Substantia nigra (tissue), 51 donors: ENCODE measurements at places on chromosomes 16 and 17.

DNA sequence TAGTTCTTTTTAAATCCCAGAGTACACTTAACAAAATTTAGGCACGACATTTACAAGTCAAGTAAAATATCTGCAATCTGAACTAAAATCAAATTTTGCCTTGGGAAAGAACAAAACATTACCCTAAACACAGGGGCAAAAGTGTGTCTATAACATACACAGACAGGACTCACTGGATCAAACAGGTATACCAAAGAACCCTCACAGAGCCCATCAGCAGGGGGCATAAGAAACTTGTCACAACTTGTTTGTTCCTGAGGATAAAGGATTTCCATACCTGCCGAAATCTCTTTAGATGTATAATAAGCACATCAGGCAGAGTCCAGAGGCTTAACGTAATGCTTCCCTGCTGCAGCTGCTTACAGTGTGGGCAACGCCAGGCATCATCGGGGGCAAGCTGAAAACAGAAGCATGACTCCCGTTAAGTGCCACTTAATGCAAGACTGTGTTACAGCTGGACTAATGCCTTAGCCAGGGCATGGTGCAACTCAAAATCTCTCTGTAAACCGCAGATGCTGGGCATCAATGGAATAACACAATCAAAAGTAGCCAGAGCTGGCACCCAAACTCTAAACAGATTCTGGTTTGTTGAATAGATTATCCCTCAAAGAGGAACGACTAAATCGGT, 67.0 kb downstream of the USP31 start:
- no peak for DNase-seq

DNA sequence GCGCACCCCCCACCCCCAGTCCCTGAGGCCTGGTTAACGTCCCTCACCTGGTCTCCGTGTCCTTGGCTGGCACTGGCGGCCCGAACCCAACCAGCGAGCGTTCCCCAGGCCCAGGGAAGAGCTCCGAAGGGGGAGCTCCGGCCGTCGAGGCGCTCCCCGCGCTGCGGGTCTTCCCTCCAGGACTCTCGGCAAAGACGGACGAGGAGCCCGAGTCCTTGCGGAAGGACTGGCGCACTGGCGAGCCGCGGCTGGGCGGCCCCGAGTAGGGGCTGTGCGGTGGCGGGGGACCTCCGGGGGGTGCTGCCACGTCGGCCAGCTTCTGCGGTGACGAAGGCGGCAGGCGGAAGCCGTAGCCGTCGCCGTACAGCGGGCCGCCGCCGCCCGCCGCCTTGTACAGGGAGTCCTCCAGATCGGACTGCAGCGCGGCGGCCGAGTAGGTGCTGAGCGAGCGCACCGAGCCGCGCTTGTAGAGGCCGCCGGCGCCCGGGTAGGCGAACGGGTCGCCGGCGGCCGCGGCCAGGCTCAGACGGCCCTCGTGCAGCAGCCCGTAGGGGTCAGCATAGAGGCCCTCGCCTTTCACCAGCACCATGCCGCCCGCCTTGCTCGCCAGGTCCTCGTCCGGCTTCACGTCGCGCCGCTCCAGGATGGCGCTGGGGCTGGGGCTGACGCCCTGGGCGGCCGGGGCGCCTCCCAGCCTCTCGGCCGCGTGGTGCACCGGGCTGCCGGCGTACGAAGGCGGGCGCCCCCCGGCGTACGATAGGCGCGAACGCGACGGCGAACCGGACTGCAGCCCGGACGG, 44.1 kb downstream of the SRCIN1 start:
- DNase-seq: no peak

DNA sequence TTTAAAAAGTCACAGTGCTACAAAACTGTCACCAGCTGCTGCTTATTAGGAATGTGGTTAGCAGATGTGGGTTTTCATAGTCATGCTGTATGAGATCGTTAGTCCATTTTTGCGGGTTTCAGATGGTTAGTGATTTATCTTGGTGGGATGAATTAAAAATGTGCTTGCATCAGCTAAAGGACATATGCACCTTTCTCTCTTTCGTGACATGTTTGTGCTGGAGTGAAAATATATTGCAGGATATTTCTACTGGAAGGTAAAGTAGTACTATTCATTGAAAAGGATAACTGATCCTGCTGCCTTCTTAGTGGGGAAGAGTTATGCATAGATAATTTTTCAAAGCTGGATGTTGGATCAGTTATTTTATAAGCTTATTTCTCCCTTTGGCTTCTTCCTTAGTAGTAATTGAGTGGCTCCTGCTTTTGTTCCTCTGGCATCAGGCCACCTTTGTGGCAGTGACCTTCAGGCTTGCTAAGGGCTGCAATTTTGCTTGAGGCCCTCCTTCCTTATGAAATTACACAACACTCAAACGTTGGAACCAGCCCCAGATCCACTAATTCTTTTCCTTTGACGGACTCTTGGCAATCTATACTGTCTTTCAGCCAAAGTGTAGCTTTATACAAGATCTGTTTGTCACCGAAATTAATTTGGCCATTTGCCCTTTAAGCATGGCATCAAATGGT, 7.5 kb upstream of the SNTB2 start:
- DNase-seq: no peak

GRCh38 chr17:8053600-8053999, 14.7 kb downstream of the ALOX15B start:
- DNase-seq: no peak

GRCh38 chr17:2615882-2616281, 22.4 kb downstream of the PAFAH1B1 start:
- no peak for DNase-seq

DNA sequence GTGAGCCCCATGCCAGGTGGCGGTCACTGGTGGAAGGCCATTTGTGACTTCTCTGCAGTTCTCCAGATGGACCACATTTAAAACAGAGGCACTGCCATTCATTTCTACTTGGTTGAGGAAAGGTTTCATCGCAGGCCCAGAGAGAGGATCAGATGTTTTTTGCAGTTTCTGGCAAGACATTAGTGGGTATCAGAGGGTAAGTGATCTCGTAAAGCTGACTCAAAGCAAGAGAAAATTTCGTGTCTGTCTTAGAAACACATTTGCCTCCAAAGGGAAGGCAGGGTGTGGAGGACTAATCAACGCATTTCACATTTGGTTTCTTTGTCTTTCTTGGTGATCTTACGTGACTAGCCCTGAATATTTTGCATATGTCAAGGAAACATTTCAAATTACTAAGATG, 81.8 kb downstream of the PRKCB start:
- DNase-seq: no peak

- DNase-seq: no peak
Observed at GRCh38 chr17:5234645-5235576, at the start of gene SCIMP. SCIMP (minus strand) TSS chr17:5234860; CDS start chr17:5234755, 105 bp downstream.

DNA sequence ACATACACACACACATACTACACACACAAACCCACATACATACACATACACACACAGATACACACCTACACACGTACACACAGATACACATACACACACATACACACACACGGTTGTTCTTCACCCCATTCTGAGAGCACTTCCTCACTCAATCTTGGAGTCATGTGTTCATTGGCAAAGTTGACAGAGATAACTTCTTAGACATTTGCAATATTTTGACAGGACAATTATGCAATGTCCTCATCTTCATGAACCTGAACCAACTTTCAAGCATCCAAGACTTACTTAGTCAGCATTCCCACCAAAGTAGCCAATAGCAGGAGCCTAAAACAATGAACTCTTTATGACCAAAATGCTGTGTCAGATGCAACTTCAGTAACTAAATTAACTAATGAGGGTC, 77.1 kb upstream of the DNAH17 start:
- no peak for DNase-seq

DNA sequence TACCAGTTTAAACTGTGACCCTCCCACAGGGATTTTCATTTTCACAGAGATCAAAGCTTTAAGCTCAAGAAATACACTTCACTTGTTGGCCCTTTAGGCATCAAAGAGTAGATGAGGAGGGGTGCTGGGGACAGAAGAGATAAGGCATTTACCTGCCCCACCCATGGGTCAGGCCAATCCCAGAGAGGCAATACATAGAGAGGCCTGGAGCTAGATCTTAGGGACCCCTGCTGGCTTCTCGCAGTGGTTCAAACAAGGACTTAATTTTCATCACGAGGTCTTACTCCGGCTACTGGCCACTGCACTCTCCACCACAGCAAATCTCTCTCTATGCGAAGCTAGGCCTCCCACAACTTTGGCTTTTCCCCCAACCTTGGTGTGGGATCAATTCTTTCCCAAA, 46.6 kb downstream of the NOG start:
- DNase-seq: no peak

DNA sequence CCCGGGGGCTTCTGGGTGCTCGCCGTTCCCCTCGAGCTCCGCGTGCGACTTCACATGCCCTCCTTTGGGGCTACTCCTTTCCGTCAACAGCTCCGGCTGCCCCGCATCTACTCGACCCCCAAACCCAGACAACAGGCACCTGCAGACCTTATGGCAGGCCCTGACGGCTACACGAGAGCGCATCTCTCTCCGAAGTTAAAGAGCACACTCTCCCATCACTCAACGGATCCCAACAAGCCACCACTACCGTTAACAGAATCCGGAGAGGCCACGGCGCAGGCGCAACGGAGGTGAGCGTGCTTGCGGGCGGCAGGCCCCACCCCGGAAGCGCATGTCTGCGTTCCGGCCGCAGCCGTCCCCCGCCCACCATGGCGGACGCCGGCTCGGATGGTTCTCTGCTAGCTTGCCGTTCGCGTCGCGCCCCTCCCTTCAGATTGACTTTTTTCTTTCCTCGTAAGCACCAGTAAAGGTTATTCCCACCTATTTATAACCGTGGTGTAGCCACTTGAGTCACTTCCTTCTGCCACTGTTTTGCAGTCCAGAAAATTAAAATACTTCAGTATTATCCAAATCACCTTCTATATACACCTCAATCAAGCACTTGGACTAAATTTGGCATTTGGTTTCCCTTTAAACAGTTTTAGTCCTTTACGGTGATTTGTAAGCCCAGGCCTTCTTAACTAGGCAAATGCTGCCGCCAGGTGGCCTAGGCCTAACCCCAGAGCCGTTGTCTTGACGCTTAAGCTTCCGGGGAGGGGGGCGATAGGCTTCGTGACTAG, at the start of gene POLG2:
Gene POLG2, minus strand, starts transcription at position 269 of the 779 bp plus-strand sequence. Its CDS starts 86 bp downstream, at position 183.
- peak; percentile 73 for DNase-seq

GRCh38 chr17:7357381-7357780, 2.4 kb downstream of the TMEM95 start:
- DNase-seq: no peak

GRCh38 chr17:73359987-73360410, 48.2 kb upstream of the CDC42EP4 start:
- no peak for DNase-seq

DNA sequence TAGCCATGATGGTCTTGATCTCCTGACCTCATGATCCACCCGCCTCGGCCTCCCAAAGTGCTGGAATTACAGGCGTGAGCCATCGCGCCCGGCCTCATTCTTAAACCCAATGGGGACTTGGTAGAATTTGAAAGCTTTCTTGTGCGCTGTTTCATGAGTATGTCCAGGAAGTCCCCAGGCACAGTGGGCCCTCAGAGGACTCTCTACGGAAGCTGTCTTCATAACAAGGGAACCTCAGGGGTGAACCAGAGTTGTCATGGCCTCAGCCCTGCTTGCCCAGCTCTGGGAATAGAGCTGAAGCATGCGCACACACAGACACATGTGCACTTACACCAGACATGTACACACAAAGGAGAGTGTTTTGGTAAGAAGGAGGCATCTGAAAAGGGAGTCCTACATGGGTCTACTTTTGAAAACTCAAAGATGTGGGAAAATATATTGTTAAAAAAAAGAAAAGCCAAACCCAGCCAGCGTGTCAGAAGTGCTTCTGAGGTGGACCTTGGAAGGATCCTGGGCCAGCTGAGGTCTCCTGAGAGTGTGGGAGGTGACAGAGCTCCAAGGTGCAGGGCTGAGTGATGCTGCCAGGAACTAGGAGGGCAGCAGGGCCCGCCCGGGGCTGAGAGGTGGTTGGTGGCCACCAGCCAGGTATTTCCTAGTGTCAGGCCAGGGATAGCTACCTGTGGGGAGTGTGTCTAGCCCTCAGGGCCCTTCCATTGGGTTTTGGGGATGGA, 54.6 kb downstream of the EPN2 start:
- no peak for DNase-seq

- DNase-seq: no peak
Observed at GRCh38 chr17:42898147-42898811, 2.3 kb upstream of the G6PC1 start.

GRCh38 chr16:80733407-80733806, 71.0 kb downstream of the CDYL2 start:
- DNase-seq: no peak

DNA sequence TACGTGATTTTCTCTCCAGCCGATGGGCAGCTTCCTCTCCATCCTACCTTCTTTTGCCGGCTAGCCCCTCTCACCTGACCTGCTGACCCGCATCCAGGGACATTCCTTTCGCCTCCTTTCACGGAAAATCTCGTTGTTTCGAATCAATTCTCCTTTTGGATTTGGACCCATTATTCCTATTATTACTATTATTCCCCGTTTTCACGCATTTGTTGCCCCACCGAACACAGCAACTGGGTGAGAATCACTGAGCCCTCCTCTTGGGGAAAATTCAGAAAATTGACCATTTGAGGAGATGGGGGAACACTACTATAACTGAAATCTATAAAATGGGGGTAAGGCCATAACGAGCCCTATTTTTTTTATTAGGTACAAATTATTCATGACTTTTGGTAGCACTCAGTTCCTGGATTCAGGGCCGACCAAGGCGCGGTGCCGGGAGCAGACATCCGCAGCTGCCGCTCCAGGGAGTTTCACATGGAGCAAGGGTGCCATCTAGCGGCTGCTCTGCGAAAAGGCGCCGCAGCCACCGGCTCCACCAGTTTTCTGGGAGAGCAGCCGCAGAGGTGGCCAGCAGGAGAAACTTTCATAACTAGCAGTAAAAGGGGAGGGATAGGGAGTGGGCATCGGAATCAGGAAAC, 3.3 kb upstream of the HOXB8 start:
- DNase-seq: peak; percentile 71

GRCh38 chr16:85882181-85882810, 16.7 kb upstream of the IRF8 start:
- no peak for DNase-seq

GRCh38 chr17:62405451-62405850, 18.2 kb upstream of the METTL2A start:
- no peak for DNase-seq
